H7 (cell line): ENCODE measurements at places on chromosomes 16 and 17. TPM values are rescaled to one million over a fixed set of nuclear protein-coding genes. Genes with fewer than 3 reads are reported as not detected.
A peak's percentile ranks its signal among the peaks of the same experiment; 100 is the strongest.

DNA sequence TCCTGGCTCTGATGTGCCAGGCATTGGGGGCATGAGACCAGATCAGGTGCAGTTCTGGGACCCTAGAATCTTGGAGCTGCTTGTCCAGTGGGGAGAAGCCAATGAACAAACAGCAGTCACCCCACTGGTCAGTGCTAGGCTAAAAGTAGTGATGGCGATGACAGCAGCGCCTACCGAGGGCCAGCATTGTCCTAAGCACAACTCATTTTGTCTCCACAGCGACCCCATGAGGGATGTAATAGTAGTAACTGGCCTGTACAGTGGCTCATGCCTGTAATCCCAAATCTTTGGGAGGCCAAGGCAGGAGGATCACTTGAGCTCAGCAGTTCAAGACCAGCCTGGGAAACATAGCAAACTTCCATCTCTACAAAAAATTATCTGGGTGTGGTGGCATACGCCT, 6.2 kb downstream of the SMCR8 start:
- DNase-seq, result peak; percentile 70

- no peak for DNase-seq
Measured at GRCh38 chr16:11546608-11547061, 40.1 kb downstream of the LITAF start.

DNA sequence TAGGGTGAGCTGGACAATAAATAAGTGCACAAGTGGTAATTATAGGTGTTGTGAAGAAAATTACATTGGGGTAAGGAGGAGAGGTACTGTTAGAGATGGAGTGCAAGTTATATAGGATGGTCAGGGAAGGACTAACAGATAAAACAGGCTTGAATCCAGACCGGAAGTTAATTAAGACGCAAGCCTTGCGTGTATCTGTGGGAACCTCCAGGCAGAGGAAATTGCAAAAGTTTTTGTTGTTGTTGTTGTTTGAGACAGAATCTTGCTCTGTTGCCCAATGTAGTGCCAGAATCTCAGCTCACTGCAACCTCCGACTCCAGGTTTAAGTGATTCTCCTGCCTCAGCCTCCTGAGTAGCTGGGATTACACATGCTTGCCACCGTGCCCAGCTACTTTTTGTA, 2.4 kb upstream of the ZNF18 start:
- no peak for DNase-seq

Gene CHD9NB
- 2.0 and 2.1 TPM in 2 replicates for total RNA-seq

Gene KRTAP4-5
- total RNA-seq, result not detected in 2 replicates
